ENCODE measurements at places on chromosomes 6 and 20.
A peak's percentile ranks its signal among the peaks of the same experiment; 100 is the strongest.

- DNase-seq = peak; percentile 93
Measured at GRCh38 chr20:21615617-21616080, 89.8 kb upstream of the PAX1 start.

DNA sequence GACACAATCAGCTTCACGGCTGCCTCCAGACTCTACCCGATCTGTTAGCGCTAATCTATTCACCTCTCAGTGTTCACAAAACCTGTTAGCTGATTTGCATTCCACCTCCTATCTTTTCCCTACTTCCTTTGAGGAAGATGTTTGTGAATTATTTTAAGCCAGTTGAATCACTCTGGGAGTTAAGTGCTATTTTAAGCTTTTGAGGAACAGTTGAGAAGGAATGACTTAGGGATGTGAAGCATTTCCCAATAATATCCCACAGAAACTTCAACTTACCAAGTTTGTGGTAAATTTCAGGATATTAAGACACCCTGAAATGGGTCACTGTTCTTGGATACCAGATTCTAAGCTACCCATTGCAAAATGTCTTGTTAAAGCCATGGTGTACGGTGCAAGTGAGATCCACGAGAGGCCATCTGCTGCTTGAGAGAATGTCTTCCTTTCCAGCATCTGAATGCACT is 145.2 kb upstream of the CITED2 start:
- DNase-seq = no peak

DNA sequence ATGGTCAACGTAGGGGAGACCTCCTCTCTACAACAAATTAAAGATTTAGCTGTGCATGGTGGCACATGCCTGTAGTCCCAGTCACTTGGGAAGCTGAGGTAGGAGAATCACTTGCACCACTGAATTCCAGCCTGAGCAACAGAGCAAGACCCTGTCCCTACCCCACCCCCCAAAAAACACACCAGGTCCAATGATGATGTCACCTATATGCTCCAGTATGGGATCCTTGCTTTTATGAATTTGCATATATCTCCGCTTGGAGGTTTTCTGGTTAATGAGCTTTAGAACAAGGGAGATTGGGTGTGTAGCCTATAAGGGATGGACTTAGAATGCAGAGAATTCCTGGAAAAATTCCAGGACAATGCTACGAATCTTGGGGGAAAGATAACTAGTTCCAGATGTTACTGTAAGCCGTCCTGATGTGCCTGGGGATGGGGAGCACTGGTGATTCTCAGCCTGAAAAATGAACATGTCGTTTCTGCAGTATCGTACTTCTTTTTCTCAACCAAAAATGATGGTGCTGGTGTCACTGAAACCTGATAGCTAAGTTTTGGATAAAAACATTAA is 61.1 kb downstream of the ZBTB2 start:
- DNase-seq = no peak

DNA sequence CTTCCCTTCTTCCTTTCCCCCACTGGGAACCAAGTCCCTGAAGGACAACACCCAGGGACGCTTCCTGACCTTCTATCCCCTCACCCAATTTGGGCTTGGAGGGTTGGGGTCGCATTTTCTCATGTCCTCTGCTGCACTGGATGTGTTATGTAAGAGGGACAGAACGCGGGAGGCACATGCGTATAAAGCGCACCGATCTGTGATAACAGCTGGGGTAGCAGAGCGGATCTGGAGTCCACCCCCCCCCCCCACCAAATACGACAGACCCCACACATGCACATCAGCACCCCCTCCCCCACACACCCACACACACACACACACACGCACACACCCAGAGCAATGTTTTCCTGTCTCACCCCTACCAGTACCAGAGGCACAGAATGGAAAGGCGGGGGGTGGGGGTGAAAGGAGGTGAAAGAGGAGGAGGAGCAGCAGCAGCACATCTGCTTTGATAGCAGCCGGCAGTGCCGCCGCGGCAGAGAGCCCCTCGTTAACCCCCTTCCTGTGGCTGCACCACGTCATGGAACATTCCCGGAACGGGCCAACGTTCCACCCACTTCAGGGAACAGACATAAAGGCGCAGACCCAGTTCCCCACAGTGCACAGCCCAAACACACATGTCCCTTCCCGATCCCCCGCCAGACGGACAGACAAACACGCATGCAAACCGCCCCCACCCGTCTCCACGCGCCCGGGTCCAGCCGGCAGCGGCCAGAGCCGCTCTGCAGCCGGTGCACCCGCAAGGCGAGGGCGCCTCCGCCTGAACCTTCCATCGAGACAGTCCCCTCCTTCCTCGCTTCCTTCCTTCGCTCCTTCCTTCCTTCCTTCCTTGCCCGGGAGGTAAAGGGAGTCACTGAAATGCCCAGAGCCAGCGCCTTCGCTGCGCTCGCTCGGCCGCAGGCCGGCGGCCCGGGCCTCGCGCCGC is 590 bp downstream of the HIVEP2 start:
- peak; percentile 76 for DNase-seq

DNA sequence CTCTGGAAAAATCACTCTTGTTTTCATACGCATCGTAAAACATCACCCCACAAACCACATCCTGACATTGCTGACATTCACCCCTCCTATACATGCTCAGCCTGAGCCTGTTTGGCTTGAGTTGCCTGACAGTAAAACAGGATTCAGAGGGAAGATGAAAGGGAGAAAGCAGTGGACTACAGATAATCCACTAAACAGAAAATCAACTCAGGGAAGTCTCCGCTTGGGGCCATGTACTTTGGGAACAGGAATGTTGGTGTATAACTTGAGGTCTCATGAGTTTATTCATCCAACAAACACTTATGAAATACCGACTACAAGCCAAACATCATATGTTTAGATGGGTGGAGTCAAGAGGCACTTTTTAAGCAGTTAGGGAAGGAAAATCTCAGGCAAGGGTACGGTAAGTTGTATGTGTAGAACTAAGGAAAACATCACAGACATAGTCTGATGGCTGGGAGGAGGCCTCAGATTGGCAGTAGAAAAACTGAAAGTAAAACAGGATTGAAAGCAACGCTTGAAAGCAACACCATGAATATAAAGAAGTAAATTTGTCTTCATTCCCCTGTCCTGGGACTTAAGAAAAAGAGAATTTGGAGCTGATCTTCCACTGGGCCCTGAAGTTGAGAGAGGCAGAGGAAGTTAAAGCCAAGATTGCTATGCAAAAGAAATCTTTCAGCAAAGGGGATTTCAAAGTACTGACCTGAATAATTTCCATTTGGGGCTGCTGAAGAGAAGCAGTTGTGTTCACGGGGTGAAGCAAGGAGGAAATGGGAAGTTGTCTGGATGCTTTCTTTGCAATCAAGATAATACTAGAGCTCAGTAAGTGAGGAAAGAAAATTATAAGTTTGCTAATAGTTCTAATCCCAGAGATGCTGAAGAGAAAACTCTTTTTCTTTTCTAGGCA is 28.8 kb downstream of the PDE7B start:
- DNase-seq = no peak

- DNase-seq = peak; percentile 2
Measured at GRCh38 chr6:15841937-15842726, 179.3 kb upstream of the DTNBP1 start.

DNA sequence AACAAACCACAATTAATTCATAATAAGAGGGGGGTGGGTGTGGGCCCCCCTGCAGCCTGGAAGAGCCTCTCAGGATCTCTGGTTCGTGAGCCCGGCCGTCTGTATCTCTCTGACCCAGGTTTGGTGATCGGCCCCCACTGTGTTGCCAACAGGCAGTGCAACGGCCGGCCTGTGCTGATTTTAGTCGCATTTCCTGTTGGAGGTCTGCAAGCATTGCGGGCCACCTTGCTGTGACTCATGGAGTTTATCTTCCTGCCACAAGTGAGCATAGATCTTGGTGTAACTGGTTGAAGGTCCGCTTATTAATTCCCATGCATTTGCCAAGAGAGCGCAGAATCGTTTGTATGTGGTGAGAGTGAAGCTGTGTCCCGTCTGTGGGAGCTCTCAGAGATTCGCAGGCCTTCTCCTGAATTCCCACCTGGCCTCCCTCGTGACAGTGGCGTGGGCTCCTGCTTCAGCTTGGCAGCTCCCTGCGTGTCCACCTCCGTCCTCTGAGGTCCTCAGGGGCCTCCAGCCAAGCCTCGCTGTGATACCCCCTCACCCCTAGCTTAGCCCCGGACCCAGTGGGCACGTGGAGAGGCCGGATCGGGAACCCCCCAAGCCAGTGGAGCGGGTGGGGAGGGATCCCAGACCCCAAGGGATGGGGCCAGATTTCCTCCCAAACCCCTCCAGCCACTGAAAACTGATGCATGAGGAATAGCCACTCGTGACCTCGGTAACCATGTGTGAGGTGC is 269.8 kb downstream of the CDH4 start:
- DNase-seq = no peak

- no peak for DNase-seq
Measured at GRCh38 chr6:35723587-35723986, 13.2 kb upstream of the ARMC12 start.

GRCh38 chr6:63305277-63305676 is 14.5 kb downstream of the LGSN start:
- DNase-seq = no peak

GRCh38 chr6:137903933-137904821 is 37.1 kb downstream of the TNFAIP3 start:
- DNase-seq = no peak

- DNase-seq = no peak
Measured at GRCh38 chr6:90730151-90730673, 143.3 kb upstream of the MAP3K7 start.

DNA sequence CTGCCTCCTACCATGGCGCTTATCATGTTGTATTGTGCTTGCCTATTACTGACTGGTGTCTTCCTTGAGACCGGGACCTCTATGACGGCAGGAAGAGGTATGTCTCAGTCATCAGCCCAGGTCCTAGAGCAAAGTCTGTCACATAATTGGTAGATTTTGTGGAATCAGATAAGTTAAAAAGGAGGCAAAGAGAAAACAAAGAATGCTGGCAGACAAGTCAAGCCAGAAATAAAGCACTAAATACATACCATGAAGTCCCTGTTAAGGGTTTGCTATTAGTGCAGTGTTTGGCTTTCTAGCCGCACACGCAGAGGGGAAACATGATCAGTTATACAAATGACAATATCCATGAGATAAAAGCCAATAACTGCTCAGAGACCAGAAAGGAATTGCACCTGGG is 6.0 kb downstream of the TOMM34 start:
- no peak for DNase-seq

GRCh38 chr6:4258733-4259132 is 123.4 kb upstream of the ECI2 start:
- no peak for DNase-seq

GRCh38 chr20:44080646-44081267 is 106.2 kb downstream of the JPH2 start:
- peak; percentile 70 for DNase-seq

DNA sequence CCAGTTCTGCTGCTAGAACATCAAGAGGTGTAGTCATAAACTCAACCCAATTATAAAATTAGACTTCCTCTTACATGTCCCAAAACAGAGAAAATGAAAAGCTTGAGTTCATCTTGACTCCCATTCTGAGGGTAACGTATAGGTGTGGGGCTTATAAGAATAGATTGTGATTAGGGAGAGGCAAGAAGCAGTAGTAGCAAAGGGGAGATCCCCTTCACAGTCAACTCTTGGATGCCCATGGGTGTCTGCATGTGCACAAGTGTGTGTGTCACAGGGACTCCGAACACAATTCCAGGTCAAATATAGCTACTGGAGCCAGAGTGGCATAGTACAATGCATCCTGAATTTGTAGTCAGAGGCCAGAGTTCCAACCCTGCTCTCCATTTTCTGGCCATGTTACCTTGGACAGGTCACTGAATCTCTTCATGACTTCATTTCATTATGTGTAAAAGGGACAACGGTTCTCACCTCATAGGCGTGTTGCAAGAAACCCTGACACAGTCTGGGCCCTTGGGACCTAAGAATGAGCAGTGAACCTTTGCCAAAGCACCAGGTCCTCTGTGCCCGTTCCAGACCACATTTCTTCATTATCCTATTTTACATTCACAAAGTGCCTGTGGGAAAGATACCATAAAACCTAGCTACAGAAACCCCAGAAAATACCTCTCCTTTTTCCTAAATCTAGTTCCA is 11.8 kb downstream of the GSTA4 start:
- DNase-seq = no peak

DNA sequence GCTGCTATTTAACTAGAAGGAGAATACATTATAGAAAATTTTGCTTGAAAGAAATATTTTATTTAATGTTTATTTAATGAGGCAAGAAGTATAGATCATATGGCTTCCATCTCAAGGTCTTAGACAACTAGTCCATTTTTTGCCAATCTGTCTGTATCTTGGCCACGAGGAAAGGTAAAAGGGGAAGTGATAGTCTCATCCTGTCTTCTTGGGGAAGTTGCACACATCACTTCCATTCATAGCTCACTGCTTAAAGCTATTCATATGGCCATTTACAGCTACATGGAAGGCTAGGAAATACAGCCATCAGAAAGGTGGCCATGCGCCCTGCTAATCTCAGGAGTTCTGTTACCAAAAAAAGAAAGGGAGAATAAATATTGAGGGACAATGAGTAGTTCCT is 50.8 kb downstream of the METTL24 start:
- no peak for DNase-seq

DNA sequence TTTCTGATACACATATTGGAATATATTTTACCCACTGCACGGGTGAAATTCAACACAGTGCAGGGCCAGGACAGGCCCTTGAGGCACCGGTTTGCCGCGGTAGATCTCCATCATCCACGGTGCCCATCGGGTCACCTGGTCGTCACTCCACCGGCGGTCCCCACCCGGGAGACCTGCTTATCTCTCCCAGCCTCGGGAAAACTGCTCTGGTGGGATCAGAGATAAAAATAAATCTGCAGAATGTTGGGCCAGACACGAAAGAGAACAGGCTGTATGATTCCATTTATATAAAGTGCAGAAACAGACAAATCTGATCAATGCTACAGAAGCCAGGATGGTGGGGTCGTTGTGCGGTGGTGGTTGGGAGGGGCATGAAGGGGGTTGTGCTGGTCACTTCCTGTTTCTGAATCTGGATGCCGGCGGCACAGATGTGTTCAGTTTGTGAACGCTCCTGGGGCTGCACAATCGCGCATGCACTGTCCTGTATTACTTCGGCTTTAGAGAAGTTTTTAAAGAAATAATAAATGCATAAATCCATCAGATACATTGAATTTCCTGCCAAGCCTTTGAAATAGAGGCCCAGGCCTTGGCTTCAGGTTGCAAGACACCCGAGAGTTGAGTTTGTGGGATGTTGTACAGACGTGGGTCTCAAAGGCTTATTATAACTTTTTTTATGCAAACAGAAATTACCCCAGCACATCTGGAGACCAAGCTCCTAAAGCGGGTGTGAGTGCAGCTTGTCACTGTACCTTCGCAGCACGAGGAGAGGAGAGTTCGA is 54.3 kb downstream of the ANKRD60 start:
- DNase-seq = no peak

DNA sequence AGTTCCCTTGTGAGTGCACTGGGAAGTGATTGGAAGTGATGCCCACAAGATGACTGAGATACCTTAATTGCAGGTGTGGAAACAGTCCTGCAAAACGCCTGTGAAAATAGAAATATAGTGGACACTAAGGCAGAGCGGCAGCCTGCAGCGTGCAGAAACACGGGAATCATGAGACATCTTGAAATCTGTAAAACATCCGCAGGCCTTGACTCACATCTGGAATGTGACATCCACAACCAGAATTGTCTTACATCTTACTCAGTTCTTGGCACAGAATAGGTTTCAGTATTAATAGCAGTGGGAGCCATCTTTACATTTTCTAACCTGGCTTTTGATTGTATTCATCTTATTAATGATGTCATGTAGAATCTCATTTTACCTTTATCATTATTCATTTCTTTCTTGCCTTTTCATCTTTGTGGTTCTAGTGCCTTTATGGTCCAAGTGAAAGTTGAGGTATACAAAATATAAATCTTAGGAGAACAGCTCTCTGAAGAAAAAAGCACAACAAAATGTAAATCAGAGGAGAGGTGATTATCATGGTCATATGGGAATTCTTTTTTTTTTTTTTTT is 44.6 kb downstream of the CDYL start:
- DNase-seq = no peak

GRCh38 chr6:124872361-124873065 is 89.7 kb upstream of the RNF217 start:
- DNase-seq = no peak

Data from globus pallidus (tissue), 1 donor.